ENCODE measurements at places on chromosomes 6 and 20. TPM values are rescaled to one million over a fixed set of nuclear protein-coding genes. Genes with fewer than 3 reads are reported as not detected.

Gene COL9A1
- 7.3 TPM for total RNA-seq

Gene WFDC5
- not detected for total RNA-seq

Gene DNAAF9
- total RNA-seq, result 41.5 TPM

Gene FKBP1C
- total RNA-seq, result 0.36 TPM

Gene EPB41L1
- 68.0 TPM for total RNA-seq

GRCh38 chr6:26103141-26103769 lies 16.0 kb downstream of the HFE start:
- peak; percentile 94 for DNase-seq

DNA sequence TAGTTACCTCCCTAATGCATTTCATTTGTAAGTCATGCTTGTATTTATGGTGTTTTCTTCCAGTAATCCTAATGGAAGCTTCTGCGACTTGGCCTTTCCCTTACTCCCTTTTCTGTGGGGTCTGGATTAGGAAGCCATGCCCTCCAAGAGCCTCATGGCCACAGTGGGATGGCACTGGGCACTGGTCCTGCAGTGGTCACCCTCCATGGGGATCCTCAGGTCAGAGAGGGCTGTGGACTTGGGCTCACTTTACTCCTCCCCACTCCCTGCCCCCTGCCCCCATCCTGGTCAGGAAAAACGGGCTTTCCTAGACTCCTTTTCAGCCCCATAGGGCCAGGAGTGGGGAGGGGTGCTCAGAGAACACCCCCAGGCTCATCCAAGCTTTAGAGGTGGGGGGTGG lies 49.9 kb downstream of the EBF4 start:
- no peak for DNase-seq

DNA sequence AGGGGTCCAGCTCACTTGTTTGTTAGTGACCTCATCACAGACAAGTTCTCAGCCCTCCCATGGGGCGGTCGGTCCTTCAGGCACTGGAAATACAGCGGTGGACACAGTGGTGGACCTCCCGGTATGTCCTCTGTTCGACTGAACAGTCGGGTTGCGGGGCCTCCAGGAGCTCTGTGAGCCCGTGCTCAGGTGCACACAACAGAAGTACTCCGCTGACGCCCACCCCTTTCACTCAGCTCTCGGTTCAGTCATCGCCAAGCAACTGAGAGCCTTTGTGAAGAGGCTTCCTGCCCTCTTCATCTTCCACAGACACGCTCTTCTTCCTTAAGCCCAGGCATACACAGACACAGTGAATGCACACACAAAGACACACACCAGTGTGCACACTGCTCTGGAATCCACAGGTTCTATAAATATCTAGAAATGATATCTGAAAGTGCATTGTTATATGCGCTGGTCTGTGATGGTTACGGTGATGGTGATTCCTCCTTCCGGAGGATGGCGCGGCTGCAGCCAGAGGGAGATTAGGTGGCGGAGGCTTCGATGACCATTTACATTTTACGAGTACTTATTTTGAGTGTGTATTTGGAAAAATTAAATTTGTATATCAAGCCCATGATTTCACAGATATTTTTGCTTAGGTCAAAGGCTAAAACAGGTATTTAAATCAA lies 46.8 kb upstream of the BHLHE23 start:
- DNase-seq, result no peak

DNA sequence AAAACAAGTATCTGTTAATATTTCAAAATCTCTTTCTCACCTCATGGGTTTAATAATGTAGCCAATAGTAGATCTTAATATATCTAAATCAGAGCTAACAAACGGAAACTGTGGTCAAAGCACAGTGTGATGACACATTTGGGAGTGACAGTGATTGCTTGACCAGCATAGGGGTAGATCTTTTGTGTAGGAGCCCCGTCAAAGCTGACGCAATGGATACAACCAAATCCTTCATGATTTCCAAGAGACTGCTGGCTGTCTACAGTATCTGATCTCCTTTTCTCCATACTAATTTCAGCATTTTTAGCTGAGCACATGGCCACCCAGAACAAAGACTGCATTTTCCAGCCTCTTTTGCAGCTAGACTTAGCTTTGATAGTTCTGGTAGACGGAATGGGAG lies 299.3 kb upstream of the ECI2 start:
- DNase-seq, result no peak

GRCh38 chr6:107666981-107667601 lies 157.0 kb downstream of the SCML4 start:
- DNase-seq, result no peak

GRCh38 chr6:85431271-85431670 lies 18.6 kb upstream of the NT5E start:
- no peak for DNase-seq
